ENCODE measurements at places on chromosomes 6 and 20.

DNA sequence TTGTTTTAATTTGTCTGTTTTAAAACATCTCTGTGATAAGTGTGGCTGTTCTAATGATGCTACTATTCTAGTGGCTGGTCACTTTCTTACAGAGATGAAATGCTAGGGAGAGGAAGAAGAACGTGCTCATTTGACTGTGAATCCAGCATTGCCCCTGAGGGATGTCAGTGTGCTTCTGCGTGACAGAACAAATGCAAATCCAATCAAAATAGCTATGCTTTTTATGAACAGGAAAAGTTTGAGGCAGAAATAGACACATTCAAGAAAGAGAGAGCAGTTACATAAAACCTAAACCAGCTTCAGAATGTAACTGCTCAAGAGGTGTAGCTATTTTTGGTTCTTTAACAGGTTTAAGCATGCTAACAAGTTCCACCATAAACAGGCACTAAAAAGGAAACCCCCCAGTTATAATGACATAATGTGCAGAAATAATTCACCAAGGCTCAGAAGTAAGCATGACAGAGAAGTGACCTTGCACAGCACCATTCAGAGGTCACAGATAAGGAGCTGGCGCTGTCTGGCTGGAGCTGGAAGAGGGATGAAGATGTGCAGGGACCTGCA is 385.3 kb downstream of the EPM2A start:
- H3K27ac ChIP-seq, result peak overlapping the region; percentile 74
- DNase-seq, result no peak
- H3K36me3 ChIP-seq, result no peaks in the 10 kb centered on the region
- no peak overlapping the region for H3K4me3 ChIP-seq
- no peaks in the 10 kb centered on the region for H3K27me3 ChIP-seq

DNA sequence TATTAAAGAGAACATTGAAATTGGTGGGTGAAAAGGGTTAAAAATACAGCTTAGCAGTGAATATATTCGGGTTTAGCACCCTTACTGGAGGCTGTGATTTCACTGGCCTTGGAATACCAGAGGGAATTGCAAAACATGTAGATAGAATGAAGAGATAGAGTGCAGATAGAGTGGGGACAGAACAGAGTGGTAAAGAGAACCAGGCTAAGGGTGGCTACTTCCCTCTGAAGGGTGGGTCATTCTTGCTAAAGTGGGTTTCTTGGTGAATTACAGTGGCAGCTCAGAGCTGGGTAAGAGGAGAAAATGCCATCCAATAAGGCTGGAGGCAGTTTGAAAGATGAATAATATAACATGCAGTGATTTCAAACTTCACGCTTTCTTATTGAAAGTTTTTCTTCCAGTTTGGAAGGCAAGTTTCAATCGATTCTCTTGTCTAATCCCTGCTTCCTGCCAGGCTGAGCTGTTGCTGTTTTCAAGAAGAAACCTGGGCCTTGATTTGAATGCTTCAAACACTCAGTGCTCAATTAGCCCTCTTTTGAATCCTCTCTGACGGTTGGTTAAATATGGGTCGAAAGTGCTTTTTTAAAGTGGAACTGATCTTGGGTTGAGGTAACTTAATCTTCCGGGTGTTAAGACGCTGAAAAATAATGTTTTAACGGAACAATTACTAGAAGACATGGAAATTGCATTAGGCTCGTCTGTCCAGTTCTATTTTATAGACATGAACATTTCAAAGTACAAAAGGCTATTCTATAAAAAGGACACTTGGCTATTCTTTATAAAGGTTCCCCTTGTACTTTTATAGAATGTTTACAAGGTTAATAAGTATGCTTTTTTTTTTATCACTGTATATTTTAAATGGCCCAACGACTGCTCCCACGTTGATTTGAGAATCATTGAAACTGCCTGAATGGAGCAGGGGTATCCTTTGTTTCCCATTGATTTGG is 203.3 kb downstream of the BCAS1 start:
- peak overlapping the region; percentile 94 for H3K27ac ChIP-seq
- no peak for DNase-seq
- no peaks in the 10 kb centered on the region for H3K27me3 ChIP-seq
- peaks cover 79% of the 10 kb centered on the region for H3K4me1 ChIP-seq

- H3K27me3 ChIP-seq, result no peaks in the 10 kb centered on the region
- no peaks in the 10 kb centered on the region for H3K4me1 ChIP-seq
- no peak for DNase-seq
- no peak overlapping the region for H3K27ac ChIP-seq
These were observed 38.6 kb downstream of the LMBRD1 start for GRCh38 chr6:69758214-69758613.

GRCh38 chr6:43803055-43803782 is 33.2 kb downstream of the VEGFA start:
- DNase-seq, result no peak
- H3K36me3 ChIP-seq, result no peaks in the 10 kb centered on the region
- peaks cover 20% of the 10 kb centered on the region for H3K4me1 ChIP-seq
- H3K27ac ChIP-seq, result no peak overlapping the region
- no peak overlapping the region for H3K4me3 ChIP-seq

GRCh38 chr20:40506537-40506939 is 182.5 kb downstream of the MAFB start:
- no peaks in the 10 kb centered on the region for H3K36me3 ChIP-seq
- H3K4me3 ChIP-seq, result no peak overlapping the region
- peaks cover 23% of the 10 kb centered on the region for H3K4me1 ChIP-seq

DNA sequence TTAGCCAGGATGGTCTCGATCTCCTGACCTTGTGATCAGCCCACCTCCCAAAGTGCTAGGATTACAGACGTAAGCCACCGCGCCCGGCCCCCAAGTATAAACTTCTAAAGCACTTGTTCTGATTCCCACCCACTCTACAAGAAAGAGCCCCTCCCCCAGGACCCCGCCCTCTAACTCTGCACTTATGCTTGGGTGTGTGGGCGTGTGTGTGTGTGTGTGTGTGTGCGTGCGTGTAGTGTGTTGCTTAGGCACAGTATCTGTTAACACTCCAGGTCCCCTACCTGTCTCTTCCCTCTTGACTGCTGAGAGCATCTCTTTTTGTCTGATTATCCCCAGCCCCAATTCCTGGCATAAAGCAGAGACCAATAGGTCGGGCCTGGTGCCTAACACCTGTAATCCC is 6.0 kb upstream of the PTCRA start:
- no peak overlapping the region for H3K4me3 ChIP-seq
- no peak overlapping the region for H3K27ac ChIP-seq
- peaks cover 15% of the 10 kb centered on the region for H3K4me1 ChIP-seq
- peaks cover 23% of the 10 kb centered on the region for H3K27me3 ChIP-seq
- no peaks in the 10 kb centered on the region for H3K36me3 ChIP-seq

DNA sequence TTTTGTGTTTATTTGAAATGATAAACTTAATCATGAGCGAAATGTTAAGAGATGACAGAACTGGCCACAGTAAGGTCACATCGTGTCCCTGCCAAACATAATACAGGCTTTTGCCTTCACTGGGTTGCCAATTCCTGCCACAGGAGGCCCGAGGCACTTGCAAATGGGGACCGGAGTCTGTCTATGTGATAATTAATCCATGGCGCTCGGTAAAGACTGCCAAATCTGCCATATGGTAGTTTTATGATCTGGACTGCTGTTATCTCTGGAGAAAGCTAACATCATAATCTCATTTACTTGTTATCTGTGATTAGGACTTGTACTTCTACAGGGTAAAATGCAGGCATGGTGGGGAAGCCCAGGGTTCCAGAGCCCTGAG is 170.5 kb upstream of the TSHZ2 start:
- no peak for DNase-seq
- no peak overlapping the region for H3K27ac ChIP-seq
- peaks cover 10% of the 10 kb centered on the region for H3K27me3 ChIP-seq
- H3K36me3 ChIP-seq, result no peaks in the 10 kb centered on the region
- H3K4me1 ChIP-seq, result peaks cover 24% of the 10 kb centered on the region

DNA sequence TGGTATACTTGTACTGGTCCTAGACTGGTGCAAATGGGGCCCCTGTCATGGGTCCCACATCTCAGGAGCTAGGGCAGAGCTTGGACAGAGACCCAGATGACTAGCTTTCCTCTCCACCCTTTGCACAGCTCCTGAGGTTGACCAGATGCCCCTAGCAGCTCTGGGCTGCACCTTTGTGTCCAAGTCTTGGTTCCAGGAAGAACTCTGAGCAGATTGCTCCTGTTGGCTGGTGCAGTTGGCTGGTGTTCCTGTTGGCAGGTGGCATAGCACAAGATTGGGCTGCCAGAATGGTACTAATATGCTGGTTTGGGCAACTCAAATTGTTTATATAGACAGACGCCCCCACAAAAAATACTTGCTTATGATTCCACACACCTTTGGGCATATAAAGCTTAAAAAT is 89.4 kb upstream of the EZR start:
- H3K4me1 ChIP-seq, result peaks cover 26% of the 10 kb centered on the region
- peaks cover 6% of the 10 kb centered on the region for H3K27me3 ChIP-seq
- H3K27ac ChIP-seq, result no peak overlapping the region
- no peak for DNase-seq

- peaks cover 9% of the 10 kb centered on the region for H3K36me3 ChIP-seq
- DNase-seq, result no peak
- no peak overlapping the region for H3K4me3 ChIP-seq
- H3K27ac ChIP-seq, result no peak overlapping the region
- peaks cover 9% of the 10 kb centered on the region for H3K27me3 ChIP-seq
- H3K4me1 ChIP-seq, result no peaks in the 10 kb centered on the region
These were observed 22.1 kb downstream of the L3MBTL1 start for GRCh38 chr20:43529457-43530153.
